Activated naive CD8-positive, alpha-beta T cell treated with anti-CD3 and anti-CD28 coated beads, Interleukin-2, amount 10 ng/mL, durations not matched to agents 7 days and 5 days (primary cell): ENCODE measurements at places on chromosomes 6 and 20. TPM values are rescaled to one million over a fixed set of nuclear protein-coding genes. Genes with fewer than 3 reads are reported as not detected.

Gene OR12D3
- not detected for total RNA-seq

Gene GNAS
- total RNA-seq = 912 TPM

DNA sequence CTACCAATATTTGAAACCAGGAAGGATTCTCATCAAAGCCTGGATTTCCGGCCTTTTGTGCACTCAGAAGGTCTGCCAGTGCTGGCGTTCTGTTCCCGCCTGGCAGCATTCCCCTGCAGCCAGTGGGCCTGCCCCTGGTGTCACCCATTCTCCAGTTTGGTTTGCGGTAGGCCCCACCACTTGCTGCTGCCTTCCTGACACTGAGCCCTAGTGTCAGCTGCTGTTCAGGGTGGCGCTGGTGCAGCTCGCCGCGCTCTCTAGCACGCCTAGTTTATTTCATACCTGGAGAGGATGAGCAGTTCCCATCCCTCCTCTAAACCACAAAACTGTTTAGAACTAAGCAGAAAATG is 9.5 kb downstream of the NPEPL1 start:
- no peak for DNase-seq
- peaks cover 7% of the 10 kb centered on the region for H3K4me1 ChIP-seq
- H3K36me3 ChIP-seq = peaks cover 11% of the 10 kb centered on the region
- no peak overlapping the region for H3K4me3 ChIP-seq

GRCh38 chr20:24685736-24686135 is 216.3 kb downstream of the SYNDIG1 start:
- peaks cover 6% of the 10 kb centered on the region for H3K27me3 ChIP-seq
- no peak overlapping the region for H3K27ac ChIP-seq
- no peak overlapping the region for H3K4me3 ChIP-seq
- DNase-seq = no peak

- H3K27ac ChIP-seq = no peak overlapping the region
- DNase-seq = no peak
- no peak overlapping the region for H3K4me3 ChIP-seq
- H3K4me1 ChIP-seq = peaks cover 2% of the 10 kb centered on the region
Observed at GRCh38 chr6:170067923-170068360, 222.9 kb downstream of the DLL1 start.

DNA sequence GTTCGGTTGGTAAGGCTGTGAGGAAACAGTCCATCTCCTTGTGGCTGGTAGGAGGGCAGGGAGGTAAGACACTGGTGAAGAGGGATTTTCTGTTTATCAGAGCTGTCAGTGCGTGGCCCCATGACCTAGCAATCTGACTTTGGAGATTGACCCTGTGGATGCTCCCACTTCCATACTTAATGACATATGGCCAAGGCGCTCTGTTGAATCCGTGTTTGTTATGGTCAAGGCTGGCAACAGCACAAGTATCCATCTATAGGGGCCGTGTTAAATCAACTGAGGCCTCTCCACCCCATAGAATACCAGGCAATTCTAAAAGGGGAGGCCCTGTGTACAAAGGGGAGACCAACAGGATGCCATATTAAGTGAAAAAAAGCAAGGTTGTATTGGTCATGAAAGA is 25.6 kb upstream of the FOXC1 start:
- H3K4me3 ChIP-seq = no peak overlapping the region
- H3K4me1 ChIP-seq = no peaks in the 10 kb centered on the region
- no peak for DNase-seq
- H3K36me3 ChIP-seq = no peaks in the 10 kb centered on the region
- H3K27me3 ChIP-seq = peaks cover 9% of the 10 kb centered on the region
- no peak overlapping the region for H3K27ac ChIP-seq
